ENCODE measurements at places on chromosomes 16 and 17.
A peak's percentile ranks its signal among the peaks of the same experiment; 100 is the strongest.

DNA sequence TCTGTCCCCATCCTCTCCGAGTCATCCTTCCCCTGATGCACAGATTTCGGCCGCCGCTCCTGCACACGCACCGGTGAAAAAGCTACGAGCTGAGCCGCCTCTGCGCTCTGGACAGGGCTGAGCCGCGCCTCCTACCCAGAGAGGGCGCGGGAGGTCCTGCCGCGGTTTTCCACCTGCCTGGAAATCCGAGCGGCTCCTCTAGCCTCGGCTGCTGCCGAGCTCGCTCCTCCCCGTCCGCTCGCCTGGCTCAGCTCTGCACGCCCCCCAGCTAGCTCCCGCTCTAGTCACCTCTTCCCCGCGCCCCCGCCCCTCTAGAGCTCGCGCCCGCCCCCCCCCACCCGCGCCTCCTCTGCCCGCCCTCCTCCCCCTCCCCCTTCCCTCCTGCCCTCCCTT lies 198 bp upstream of the SHISA9 start:
- DNase-seq = peak; percentile 23

- no peak for DNase-seq
Observed at GRCh38 chr16:53773881-53774280, 69.9 kb downstream of the FTO start.

DNA sequence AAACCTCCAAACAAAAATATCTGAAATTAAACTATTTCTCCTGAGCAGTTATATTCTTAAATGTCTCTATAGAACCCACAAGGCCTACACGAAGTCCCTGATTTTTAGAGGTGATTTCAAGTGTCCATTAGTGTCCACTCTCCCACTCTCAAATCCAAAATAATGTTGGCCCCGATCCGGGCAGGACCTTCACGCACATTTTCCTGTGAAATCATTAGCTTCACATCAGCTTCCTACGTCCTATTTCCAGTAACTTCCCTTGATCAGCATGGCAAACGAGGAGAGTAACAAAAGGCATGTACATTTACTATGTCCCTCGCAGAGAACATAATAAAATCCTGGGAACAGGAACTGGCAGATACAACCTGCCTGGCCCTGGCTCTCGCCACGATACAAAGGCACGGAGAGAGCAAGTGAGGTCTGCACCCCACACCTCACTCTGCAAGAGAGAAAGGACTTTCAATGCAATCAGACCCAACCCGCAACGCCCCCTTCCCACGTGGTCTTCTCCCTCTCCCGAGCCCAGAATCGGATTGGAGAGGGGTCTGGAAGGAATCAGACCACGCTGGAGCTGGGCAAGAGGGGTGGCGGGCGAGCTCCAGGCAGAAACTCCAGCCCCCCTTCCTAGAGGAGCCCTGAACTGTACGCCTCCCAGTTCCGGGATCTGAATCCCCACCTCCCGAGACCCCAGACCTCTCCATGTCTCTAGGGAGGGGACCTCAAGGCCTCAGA lies 17.5 kb upstream of the C17orf78 start:
- DNase-seq = no peak

- no peak for DNase-seq
Observed at GRCh38 chr17:81722184-81723120, 10.4 kb downstream of the SLC25A10 start.

DNA sequence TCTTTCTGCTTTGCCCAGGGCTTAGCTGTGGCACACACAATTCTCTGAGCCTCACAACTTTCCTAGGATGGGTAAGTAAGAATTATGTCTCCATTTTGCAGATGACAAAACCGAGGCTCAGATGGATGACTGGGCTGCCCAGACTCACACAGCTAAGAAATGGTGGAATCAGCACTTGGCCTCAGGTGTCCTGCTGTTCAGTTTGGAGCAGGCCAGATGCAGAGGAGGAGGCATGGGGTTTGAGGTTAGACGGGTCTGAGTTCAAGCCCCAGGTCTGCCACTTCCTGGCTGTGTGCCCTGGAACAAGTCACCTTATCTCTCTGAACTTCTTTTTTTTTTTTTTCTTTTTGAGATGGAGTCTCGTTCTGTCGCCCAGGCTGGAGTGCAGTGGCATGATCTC lies 1.7 kb upstream of the MEOX1 start:
- no peak for DNase-seq

- no peak for DNase-seq
Observed at GRCh38 chr16:81008505-81008789, 1.4 kb downstream of the CENPN start.

DNA sequence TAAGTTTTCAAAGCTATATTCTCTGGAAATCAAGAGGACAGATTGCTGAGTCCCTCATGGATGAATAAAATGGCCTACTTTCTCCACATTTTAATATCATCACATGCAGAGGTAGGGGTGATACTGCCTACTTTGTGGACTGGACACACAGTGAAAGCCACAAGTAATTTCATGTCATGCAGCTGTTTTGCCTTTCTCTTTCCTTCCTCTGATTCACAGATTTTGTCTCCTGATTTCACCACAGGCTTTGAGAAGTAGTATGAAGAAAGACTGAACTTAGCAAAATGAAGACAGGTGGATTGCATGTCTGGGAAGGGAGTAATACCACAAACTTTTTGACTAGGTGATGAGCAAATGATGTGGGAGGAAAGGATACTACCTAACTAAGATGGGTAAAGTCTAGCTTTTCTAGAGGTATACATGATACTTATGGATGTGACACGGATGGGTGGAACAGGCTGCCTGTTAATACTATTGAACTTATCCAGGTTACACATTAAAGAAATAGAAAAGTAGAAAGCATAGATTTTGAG lies 478.4 kb upstream of the GOT2 start:
- DNase-seq = no peak

DNA sequence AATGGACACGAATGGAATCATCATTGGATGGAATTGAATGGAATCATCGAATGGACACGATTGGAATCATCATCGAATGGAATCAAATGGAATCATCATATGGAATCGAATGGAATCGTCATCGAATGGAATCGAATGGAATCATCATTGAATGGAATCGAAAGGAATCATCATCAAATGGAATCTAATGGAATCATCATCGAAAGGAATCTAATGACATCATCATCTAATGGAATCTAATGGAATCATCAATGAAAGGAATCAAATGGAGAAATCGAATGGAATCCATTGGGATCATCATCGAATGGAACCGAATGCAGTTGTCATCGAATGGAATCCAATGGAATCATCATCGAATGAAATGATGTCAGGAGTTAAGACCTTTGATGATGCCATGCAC lies 154.9 kb downstream of the SHCBP1 start:
- DNase-seq = no peak
